ENCODE measurements at places on chromosomes 1 and 21.
A peak's percentile ranks its signal among the peaks of the same experiment; 100 is the strongest.

GRCh38 chr1:195604287-195604686 lies 1004.0 kb downstream of the KCNT2 start:
- DNase-seq, result no peak

- DNase-seq, result peak; percentile 51
These were observed 46.7 kb upstream of the PCBP3 start for GRCh38 chr21:45596704-45597318.

GRCh38 chr1:193973428-193973827 lies 787.0 kb upstream of the B3GALT2 start:
- no peak for DNase-seq

- DNase-seq, result peak; percentile 34
These were observed 722 bp upstream of the SLC19A2 start for GRCh38 chr1:169486281-169487051.

DNA sequence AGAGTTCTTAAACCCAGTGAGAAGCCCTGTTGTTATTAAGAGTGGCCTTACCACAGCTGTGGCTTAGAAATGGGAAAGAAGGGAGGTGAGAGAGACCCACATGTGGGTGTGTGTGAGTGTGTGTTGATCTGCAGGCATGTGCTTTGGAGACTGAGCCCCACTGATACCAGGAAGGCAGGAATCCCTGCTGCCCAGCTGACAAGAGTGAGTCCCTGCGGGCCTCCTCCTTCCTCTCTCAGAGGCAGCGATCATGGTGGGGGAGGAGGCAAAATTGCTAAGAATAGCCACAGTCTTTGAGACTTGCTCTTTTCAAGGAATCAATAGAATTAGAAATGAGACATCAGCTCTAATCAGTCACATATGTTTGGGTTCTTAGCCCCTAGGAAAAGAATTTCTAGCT lies 87.0 kb upstream of the WARS2 start:
- no peak for DNase-seq

DNA sequence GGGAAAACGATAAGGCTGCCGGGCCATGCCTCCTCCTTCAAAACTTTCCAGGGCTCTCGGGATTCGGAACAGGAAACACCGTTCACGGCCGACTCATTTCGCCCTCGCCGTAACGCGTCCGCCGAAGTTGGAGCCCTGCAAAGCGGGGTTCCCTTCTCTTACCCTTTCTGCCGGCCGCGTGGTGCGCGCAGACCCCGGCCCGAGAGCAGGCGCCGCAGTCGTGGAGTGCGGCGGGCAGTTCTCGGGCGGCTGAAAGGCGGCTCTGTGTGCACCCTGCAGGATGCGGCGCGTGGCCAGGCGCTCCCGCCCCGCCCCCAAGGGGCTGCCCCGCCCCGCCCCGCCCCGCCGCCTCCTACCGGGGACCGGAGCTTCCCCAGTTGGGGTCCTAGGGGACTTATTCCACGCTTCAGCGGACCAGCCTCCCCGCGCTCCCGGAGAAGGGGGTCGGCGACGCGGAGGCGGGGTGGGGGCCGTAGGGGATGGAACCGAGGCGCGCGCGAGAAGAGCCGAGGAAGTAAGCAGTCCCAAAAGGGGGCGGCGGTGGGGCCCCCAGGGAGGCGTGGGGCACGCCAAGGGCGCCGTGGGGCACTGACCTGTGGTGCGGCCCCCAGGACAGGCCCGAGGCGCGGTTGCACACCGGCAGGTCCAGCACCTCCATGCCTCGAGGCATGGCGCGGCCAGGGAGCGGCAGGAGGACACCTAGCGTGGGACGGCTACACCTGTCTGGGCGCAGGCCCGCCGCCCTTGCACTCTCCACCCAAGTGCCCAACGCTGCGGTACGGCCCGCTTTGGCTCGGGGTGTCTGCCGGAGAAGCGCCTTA lies at the start of gene MCOLN2:
Gene MCOLN2, minus strand, starts transcription at position 268 of the 821 bp plus-strand sequence. Its CDS starts 241 bp downstream, at position 27.
- no peak for DNase-seq

DNA sequence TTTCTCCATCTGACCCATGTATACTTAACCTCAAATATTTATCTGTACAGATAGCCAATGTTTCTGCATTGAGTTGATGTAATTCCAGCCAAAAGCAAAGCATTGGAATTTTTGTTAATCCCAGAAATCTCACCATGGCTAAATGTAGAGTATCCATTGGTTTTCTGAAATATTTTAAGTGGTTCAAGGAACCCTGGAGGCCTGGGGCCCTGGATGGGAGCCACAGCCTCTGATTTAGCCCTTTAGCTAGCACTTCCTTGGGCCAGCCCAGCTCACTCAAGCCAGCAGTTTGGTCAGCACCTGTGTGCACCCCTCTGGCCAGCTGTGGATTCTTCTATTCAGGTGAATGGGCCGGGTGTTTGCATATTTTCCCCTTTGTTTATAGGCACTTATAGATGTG lies 18.8 kb upstream of the EPS8L3 start:
- DNase-seq, result no peak

- no peak for DNase-seq
These were observed 178.9 kb upstream of the IVNS1ABP start for GRCh38 chr1:185495898-185496297.

- DNase-seq, result no peak
These were observed 24.8 kb downstream of the PCSK9 start for GRCh38 chr1:55064071-55064581.

DNA sequence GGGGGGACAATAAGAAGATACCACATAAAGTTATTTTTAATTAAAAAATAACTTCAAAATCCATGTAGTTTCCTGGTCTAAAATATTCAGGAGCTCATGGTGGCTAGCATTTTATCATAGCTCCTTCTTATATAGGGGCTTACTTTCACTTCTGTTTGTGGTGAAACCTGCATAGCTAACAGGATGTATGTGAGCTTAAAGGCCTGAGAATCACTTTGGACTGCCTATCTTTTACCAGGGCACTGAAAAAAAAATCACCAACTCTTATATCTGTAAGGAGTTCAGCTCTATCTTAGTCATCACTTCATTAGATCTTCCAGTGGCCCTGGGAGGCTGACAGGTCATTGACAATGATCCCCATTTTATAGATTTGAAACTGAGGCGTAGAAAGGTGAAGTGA lies 21.3 kb downstream of the UROD start:
- no peak for DNase-seq

- peak; percentile 96 for DNase-seq
These were observed 372.1 kb upstream of the B3GALT2 start for GRCh38 chr1:193558491-193559028.

DNA sequence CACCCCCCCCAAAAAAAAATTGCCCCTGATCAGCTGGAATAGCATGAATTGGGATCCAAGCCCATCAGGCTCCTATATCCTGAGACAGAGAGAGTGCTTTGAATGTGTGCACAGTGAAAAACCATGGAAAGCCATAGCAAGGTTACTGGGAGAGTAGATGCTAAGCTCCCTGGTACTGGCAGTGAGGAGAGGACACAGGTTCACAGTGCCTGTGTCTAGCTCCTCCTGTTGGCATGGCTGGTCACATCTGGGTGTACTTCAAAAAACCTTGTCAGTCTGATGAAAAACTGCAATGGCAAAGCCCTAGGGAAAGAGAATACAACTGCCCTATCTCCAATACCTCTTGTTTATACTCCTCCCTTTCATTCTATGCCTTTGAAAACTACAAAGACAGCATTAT lies 12.9 kb downstream of the COPA start:
- no peak for DNase-seq

GRCh38 chr21:36684957-36685714 lies 13.8 kb upstream of the SIM2 start:
- DNase-seq, result no peak

- no peak for DNase-seq
These were observed 10.9 kb downstream of the PADI2 start for GRCh38 chr1:17108360-17108759.

DNA sequence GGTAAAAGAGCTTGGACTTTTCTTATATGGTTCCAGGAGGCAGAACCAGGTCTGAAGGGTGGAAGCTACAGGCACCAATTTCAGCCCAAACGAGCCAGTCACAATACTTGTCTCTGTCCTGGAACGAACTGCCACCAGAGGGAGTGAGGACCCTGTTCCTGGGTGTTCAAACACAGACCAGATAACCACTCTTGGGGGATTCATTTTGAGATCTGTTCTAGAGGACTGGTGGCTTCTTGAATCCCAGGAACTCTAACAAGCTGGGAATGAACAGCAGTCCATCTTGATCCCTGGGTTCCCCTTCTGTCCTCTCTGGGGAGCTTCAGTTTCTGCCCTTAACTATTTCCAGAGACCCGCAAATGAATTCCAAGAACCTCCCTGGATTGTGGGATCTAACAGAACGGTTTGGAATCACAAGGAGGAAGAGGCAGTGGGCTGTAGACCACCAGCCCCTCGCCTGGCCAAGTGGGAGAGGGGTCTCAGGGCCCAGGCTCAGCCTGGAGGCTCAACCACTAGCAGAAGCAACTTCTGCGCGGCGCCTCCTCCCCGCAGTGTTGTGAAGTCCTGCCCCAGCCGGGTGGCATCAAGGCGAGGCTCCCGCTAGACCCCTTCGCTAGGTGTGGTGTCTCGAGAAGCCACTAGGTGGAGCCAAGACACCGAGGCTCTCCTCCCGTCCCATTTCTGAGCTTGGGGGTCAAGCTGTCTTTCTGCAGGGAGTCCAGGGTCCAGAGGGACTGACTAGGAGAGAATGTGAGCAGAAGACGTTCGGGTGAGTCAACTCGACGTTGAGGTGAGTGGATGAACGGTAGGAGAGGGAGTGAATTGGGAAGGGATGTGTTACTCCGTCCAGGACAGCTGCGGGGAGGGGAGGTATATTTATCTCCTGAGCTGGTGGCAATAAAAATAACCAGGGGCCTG lies 12.1 kb upstream of the NES start:
- DNase-seq, result peak; percentile 69

DNA sequence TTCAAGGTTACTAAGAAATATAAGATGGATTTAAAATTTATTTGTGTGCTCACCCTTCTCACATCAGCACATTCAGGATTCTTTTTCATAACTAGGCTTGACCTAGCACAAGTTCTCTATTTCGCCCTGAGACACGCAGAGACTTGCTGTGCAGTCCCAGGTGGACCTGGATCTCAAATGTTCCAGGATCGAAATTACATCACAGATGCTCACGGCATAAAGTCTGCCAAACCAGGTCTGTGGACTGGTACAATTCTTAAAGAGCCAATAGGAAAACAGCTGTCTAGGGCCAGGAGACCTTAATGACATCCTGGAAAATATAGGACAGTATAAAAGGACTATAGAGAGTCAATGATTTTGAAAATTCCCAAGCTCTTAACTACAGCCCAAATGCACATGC lies 2.2 kb downstream of the PGBD5 start:
- DNase-seq, result no peak

DNA sequence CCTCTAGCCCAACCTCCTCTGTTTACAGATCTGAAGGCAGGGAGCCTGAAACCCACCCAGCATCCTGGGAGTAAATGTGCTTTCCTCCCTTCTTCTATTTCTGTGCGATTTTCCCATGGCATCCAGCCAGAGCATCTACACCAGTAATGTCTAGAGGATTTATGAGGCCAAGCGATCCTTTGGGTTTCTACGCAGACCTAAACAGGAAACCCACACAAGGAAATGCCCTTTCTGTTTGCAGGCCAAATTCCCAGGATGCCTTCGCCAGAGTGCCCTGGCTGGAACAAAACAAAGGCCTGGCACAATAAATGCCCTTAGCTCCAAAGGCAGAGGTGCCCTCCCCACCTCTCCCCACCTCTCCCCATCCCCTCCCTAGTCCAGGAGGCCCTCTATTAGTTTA lies 110.5 kb upstream of the CDC42BPA start:
- no peak for DNase-seq

- no peak for DNase-seq
These were observed 7.3 kb downstream of the C1orf167 start for GRCh38 chr1:11769274-11769673.

GRCh38 chr1:26254404-26254803 lies 20.4 kb downstream of the CEP85 start:
- DNase-seq, result no peak

- DNase-seq, result no peak
These were observed 32.9 kb upstream of the TTLL7 start for GRCh38 chr1:84031802-84032327.

GRCh38 chr1:205950826-205951549 lies 7.7 kb upstream of the SLC26A9 start:
- no peak for DNase-seq

- DNase-seq, result no peak
These were observed 33.9 kb downstream of the TMEM63A start for GRCh38 chr1:225848030-225848955.

Measured in AML-193 (cell line).